Endothelial cell of coronary artery (primary cell): ENCODE measurements at places on chromosomes 2 and 18. TPM values are rescaled to one million over a fixed set of nuclear protein-coding genes. Genes with fewer than 3 reads are reported as not detected.

Gene ACYP2
- total RNA-seq = 3.9 and 6.6 TPM in 2 replicates

Gene C2orf80
- not detected in 2 replicates for total RNA-seq

Gene TBR1
- total RNA-seq = under 0.01 TPM in 2 replicates

Gene DSG2
- under 0.01 TPM in 2 replicates for total RNA-seq
